Amniotic epithelial cell (primary cell): ENCODE measurements at places on chromosomes 5 and 9.

- no peak for DNase-seq
Observed at GRCh38 chr5:62786099-62786498, 207.5 kb downstream of the LRRC70 start.

GRCh38 chr5:2003206-2003605, 120.5 kb upstream of the IRX4 start:
- DNase-seq, result no peak

DNA sequence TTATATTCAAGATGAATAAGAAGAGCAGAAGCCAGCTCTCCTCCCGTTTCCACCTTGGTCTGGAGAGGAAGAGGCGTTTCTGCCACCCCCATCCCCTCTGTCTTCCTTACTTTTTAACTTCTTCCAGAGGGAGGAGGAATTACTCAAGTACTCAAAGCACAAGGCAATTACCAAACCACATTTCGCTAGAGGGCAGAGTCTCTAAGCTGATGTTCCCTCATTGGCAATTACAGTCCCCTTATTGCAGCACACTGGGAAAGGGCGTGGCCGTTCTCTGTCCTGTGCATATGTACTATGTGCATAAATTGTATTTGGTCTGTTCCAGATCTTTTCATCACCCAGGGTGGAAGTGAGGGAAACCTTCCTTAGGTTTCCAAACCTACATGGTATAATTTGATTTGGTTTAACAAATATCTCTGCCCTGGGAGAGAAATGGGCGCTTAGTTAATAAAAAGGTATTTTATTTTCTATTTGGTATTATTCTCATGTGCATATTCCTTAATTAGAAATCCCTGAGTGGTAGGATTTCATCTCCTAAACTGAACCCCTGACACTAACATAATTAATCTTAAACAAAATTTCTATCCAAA, 29.8 kb upstream of the ALDOB start:
- DNase-seq, result peak; percentile 32

GRCh38 chr5:54528633-54529209, 11.2 kb downstream of the SNX18 start:
- DNase-seq, result no peak

GRCh38 chr5:98458004-98458403, 315.5 kb upstream of the RGMB start:
- peak; percentile 33 for DNase-seq

DNA sequence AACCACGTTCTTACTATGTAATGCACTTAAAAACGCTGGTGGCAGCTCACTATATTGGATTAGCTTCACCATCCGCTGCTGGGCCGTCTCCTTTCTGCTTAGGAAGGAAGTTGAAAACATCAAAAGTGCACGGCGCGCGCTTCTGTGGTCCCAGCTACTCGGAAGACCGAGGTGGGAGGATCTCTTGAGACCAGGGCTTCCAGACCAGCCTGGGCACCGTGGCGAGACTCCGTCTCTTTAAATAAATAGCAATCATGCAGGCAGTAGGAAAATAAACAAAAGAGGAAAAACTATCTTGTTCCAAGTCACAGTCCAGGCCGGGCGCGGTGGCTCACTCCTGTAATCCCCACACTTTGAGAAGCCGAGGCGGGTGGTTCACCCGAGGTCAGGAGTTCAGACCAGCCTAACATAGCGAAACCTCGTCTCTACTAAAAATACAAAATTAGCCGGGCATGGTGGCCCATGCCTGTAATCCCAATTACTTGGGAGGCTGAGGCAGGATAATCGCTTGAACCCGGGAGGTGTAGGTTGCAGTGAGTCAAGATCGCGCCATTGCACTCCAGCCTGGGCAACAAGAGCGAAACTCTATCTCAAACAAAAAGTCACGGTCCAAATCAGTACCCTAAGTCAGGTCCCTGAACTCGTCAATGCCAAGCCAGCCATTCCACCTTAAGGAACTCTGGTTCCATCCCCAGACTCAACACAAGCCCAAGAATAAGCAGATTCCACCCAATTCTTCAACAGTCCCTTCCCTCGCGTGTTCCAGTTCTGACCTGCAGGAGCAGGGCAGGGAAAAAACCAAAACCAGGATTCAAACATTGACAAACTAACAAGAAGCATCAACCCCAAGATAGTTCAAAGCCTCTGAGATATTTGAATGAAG, 1.0 kb upstream of the GOLGA1 start:
- DNase-seq, result peak; percentile 56

DNA sequence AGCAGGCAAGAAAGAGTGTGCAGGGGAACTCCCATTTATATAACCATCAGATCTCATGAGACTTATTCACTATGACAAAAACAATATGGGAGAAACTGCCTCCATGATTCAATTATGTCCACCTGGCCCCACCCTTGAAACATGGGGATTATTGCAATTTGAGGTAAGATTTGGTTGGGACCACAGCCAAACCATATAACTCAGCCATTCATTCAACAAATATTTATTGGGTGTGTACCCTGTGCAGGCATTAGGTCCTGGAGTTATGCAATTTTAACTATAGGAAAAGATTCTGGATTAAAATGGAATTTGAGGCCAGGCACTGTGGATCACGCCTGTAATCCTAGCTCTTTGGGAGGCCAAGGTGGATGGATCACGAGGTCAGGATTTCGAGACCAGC, 124.2 kb upstream of the GAS1 start:
- no peak for DNase-seq

DNA sequence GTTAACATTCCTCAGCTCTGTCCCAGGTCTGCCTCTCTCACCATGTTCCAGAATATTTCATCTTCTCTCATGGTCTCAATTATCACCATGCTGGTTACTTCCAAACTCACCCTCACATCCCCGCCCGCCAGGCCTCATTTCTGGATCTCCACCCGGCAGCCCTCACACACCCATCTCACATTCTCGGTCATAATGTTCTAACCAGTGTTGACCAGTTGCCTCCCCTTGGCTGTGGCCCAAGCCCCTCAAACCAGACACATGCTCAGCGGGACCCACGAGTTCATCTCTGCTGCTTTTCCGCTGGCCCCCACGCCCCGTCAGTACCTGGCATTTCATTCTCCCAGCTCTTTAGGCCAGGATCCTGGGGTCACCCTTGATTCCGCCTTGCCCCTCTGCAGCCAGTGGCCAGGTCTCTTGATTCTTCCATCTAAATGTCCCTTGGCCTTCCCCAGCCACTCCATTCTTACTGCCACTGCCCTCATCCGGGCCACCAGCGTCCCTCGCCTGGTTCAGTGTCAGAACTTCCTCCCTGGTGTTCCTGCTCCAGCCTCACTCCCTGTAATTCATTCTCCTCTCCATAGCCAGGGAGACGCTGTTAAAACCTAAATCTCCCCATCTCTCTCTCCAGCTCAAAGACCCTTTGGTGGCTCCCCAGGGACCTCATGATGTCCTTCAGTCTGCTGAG, 141.7 kb downstream of the MVB12B start:
- no peak for DNase-seq

DNA sequence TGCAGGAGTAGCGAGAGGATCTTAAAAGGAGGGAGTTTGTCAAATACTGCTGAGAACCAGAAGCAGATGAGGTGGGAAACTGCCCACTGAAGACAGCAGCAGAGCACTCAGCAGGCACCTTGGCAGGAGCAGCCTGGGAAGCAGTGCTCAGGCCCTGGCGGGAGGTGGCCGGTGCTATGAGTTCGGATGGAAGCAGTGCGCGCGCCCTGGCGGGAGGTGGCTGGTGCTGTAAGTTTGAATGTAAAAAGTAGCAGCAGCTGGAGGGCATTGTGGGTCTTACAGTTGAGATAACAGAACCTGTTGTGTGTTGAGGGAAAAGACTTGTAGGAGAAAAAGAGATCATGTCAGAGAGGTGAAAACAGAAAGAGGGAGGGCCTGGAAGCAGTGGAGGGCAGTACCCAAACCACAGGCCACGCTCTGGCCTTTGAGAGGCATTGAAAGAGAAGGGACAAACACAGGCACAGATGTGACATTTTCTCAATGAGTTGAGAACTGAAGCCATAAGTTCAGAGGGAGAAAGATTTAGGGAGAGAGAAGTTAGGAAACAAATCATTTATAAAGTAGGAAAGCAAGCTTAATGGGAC, 130.9 kb downstream of the ERCC6L2 start:
- no peak for DNase-seq

- DNase-seq, result no peak
Observed at GRCh38 chr5:39274398-39275085, 55.2 kb upstream of the FYB1 start.
